ENCODE measurements at places on chromosomes 2 and 18.

GRCh38 chr2:141519906-141520305 is 610.9 kb downstream of the LRP1B start:
- no peak for DNase-seq

DNA sequence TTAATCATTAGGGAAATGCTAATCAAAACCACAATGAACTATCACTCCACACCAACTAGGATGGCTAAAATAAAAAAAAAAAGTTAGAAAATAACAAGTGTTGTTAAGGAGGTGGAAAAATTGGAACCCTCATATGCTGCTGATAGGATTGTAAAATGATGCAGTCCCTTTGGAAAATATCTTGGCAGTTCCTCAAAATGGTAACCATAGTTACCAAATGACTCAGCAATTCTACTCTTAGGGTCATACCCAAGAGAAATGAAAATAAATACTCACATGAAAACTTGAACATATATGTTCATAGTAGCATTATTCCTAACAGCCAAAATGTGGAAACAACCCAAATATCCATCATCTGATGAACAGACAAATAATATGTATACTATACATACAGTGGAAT is 15.7 kb upstream of the ACVR2A start:
- DNase-seq, result no peak

DNA sequence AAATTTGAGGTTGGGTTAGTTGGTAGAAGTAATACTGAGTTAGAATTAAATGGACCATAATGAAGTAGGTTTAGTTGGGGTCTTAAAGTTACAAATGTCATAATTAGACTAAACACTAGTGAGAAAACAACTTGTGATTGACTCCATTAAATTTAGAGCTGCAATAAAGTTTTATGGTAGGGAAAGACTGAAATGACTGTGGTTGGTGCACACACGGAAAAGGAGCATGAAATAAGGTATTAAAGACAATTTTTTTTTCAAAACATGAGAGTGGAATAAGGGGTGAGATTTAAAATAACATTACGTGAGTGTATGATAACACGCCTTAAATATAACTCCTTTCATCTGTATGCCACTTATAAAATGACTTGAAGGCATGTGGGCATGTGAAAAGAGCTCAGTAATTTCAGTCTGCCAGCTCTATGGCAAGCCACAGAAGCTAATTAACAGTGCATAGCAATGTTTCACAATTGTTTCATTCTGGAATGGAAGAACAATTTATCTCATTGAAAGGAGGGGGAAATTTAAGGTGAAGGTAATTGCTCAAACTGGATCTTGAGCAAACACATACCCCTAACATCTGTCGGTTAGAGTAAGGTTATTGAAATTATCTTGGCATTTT is 1.4 kb downstream of the FRZB start:
- DNase-seq, result no peak

GRCh38 chr2:156065912-156066311 is 266.6 kb downstream of the NR4A2 start:
- DNase-seq, result no peak

DNA sequence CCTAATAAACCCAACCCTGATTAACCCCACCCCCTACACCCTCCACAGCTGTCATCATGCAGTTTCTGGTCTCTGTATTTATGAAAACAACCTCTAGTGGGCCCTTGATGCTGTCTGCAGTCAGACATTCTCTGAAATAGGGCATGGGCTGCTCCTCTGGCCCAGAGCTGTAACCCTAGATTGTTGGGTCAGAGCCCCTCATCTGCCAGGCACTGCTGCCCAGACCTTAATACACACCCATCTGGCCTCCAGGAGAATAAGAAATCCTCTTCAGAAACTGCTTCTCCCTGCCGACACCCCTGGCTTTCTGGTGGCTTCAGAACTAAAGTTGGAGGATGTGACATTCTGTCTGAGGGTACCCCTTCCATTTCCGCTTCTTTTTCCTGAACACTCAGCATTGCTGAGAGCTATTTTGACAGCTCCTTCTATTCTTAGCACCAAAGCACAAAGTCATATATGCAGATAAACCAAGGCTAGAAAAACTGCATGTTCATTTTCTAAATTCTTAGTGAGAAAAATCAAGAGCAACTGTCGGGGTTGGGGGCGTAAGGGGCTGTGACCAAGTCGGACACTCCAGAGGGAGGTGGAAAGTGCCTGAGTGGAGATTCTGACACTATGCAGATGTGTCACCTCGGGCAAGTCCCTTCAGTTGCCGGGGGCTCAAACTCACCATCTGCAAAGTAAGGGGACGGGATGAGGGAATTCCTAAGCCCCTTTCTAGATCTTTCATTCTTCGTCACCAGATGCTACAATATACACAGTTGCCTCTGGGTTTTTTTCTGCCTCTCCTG is 28.7 kb downstream of the SRSF7 start:
- DNase-seq, result no peak

GRCh38 chr18:8046441-8046840 is 479.3 kb downstream of the PTPRM start:
- no peak for DNase-seq

DNA sequence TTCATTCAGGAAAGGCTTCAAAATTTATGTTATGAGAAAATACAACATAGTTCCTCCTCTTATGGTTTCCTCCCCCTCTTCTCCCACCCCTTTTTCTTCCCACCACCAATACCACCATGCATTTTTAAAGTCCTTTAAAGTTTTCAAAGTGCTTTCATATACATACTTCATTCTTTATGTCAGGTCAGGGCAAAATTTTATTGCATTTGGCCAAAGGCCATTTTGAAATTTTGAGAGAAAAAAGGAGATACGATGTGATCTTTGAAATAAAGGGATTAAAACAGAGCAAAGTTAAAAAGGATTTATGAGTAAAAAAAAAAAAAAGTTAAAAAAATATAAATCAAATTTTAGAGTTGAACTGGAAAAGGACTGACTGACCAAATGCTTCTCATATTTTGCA is 792.5 kb upstream of the FANCL start:
- no peak for DNase-seq

DNA sequence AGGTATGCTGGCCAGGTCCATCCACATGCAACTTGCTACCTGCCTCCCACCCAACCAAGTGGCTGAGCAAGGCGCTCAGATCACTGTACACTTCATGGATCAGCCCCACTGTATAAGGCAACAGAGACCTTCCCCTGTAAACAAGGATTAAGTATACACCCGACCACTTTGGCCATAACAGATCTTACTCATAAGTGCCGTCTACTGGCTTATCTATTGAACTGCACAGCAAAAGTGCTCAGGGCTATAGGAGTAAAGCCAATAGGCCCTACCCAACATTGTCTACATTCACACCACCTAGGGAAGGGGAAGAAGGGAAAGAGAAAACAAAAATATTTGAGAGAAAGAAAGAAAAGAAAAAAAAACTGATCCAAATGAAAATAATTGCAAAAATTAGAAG is 663.9 kb upstream of the LRRTM1 start:
- DNase-seq, result no peak

DNA sequence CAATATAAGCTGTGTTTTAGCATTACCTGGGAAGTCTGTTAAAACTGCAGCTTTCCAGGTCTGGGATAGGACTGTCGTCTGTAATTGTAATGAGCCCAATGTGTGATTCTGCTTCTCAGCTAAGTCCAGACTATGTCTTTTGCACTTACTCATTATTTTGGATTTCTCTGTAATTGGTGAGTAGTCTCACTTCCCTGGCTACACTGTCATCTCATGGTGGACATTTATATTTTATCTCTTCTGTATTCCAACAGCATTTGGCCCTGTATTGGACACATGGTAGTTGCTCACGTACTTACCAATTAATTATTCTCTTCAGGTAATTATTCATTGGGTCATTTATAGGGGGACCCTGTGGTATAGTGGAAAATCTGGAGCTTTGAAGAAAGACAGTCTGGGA is 28.0 kb downstream of the LHCGR start:
- DNase-seq, result no peak

DNA sequence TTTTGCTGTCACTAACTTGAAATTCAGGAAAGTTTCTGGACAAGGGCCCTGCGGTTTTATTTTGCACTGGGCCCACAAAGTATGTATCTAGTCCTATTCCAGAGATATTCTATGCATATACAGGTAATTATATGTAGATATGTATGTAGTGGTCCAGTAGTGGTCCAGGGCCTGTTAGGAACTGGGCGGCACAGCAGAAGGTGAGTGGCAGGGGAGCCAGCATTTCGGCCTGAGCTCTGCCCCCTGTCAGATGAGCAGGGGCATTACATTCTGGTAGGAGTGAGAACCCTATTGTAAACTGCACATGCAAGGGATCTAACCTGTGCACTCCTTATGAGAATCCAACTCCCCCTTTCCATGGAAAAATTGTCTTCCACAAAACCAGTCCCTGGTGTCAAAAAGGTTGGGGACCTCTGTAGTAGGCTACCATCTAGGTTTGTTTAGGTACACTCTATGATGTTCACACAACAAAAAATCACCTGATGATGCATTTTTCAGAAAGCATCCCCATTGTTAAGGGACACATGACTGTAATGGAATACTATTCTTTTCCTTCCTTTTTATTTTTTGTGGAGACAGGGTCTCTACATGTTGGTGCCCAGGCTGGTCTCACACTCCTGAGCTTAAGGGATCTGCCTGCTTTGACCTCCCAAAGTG is 2.8 kb upstream of the PPP4R3B start:
- no peak for DNase-seq
